Kasumi-1 (cell line): ENCODE measurements at places on chromosomes 7 and 10.

DNA sequence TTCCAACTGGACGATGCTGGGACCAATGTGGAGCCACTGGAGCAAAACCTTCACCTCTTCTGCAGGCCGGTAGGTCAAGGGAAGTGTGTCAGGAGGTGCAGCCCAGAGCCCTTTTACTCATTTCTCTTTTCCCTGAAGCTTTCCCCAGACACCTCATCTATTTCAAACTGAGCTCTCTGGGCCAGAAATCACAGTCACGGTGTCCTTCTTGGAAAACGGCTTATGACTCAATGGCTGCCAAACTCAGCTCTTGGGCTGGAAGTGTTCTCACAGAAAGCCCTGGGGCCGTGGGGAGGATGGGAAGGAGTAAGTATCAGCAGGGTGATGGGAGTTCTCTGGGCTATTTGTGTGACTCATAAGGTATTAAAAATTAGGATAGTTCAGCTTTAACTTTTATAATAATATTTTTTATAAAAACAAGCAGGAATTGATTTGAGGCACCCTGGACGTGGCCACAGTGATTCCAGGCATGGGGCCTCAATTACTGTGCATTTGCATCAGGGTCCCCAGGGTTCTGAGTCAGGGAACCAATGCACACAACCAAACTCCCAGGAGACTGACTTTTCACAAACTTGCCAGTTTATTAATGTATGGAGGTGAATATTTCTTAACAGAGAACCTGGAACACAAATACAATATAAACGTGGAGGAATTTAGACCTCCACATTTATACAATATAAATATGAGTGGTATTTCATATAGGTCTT, 187.4 kb upstream of the TMEM72 start:
- DNase-seq: no peak

GRCh38 chr10:122659651-122660050, 40.0 kb downstream of the C10orf120 start:
- DNase-seq: no peak

- no peak for DNase-seq
Observed at GRCh38 chr7:102205915-102206314, 80.8 kb upstream of the SH2B2 start.

- DNase-seq: peak; percentile 10
Observed at GRCh38 chr7:156650042-156650441, 9.5 kb downstream of the RNF32 start.

GRCh38 chr10:64159910-64160872, 639.0 kb downstream of the REEP3 start:
- DNase-seq: no peak

DNA sequence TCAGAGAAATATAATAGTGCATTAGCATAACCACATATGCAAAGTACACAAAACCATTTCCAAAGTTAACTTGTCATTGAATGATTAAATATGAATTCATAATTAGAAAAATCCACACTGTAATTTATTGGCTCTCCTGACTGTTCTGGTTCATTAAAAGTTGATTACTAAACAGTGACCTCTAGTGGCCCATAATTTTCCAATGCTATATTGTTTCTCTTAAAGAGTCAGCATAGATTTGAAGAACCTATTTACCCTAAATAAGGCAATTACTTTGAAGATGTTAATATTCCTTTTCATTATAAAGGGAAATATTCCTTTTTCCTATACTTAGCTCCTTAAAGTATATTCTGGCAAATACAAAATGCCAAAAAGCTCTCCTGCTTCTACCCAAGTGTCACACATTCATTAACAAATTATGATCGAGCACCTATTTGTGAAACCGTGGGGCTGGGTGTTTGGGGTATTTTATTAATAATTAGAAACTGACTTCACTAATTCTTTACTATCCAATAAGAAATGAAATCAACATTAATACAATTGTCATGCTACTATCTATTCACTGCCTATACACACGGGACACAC, 86.2 kb downstream of the HIBADH start:
- peak; percentile 86 for DNase-seq

DNA sequence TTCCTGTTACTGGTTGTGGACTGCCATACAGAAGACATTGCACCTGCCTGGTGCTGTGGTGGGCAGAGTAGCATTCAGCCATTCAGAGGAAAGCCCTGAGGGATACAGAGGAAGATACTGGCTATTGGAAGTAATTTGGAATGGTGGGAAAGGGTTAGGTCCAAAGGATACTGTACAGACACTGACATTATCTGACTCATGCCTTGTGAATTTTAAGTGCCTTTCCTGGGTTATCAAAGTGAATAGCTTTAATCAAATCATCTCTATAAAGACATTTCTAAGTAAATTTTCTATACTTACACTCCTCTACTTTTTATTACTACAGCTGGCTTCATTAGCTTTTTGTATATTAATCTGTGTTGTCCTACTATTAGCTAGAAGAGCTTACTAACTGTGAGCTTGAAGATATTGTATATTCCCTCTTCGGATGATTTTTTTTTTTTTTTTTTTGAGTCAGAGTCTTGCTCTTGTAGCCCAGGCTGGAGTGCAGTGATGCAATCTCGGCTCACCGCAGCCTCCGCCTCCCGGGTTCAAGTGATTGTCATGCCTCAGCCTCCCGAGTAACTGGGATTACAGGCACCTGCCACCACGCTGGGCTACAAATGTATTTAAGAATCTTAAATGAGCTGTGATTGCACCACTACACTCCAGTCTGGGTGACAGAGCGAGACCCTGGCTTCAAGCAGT, 186.5 kb downstream of the ADK start:
- no peak for DNase-seq
